ENCODE measurements at places on chromosomes 16 and 17.

DNA sequence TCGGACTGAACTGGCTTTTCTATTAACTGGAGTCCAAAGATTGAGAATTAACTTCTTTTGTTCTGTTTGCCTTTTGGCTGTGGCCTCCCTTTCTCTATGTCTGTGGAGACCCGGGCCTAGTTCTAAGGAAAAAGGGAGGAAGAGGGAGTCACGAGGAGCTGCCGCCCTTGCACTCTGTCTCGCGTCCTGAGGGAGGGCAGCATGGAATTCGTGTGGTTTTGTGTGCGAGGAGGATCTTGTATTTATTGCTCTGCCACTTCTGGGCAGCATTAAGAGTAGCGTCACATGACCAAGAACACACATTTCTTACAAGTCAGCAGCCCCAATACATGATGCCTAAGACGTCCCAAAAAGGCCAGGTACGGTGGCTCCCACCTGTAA, 23.6 kb downstream of the METTL22 start:
- no peak for DNase-seq

DNA sequence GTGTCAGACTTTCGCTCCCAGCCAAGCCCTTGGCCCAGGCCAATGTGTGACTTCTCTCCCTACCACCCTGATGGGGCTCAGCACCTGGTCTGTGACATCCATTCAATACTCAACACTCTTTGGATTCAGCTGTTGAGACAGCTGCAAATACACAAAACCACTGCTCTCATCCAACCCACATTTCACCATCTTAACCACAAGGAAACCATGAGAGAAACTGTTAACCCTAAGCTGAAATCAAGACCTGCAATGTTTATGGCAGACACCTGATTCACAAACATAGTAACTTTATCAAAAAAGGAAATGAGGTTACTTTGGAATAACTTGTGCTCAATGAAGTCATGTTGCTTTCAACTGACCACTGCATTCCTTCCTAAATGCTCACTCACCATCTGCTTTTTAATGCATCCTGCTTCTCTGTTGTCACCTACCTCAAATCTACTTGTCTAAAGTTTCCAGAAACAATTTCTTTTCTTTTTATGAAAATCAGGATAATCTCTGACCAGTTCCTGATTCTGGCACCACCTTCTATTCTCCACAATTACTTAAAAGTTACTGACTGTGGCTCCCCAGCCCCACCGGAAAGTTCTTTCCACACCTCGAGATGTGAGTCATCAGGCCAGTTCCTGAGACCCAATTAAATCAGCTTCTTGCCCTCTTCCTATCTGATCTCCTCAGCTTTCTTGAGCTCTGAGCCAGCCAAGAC, 88.2 kb downstream of the NOG start:
- DNase-seq: no peak

DNA sequence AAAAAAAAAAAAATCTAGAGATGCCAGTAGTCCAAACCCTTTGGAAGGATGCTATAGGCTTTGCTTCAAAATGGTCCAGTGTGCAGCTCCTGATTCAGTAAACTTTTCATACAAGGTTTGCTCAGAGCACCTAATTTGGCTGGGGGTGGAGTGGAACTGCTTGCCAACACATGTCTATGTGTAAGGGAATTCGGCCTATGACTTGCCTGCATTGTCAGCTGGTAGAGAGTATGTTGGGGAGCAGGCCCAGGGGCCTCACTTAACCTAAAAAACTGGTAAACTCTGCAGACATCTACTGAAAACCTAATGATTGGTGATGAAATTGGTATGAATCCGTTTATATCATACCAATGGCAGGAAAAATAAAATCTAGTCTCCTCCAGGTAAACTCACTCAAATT, 1.5 kb upstream of the MFSD6L start:
- no peak for DNase-seq

GRCh38 chr16:78097548-78097947, 1.9 kb upstream of the WWOX start:
- no peak for DNase-seq

GRCh38 chr17:75194879-75195278, 10.6 kb upstream of the NUP85 start:
- DNase-seq: no peak

- no peak for DNase-seq
Measured at GRCh38 chr17:40953881-40954280, 12.9 kb downstream of the KRT39 start.

DNA sequence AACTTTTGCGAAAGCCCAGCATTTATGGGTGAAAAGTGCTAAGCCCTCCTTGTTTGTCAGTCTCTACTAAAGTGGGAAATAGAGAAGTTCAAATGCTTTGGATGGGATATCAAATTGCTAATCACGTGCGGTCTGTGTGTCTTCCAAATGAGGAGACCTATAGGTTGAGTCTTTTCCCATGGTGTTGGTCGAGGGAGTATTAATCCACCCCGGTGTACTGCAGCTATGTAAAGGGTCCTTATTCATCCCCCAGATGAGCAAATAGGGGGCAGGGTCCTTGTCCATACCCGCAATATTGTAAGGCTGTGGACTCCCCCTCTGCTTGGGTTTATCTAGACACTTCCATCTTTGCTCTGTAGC, 14.6 kb downstream of the KIAA0513 start:
- no peak for DNase-seq

DNA sequence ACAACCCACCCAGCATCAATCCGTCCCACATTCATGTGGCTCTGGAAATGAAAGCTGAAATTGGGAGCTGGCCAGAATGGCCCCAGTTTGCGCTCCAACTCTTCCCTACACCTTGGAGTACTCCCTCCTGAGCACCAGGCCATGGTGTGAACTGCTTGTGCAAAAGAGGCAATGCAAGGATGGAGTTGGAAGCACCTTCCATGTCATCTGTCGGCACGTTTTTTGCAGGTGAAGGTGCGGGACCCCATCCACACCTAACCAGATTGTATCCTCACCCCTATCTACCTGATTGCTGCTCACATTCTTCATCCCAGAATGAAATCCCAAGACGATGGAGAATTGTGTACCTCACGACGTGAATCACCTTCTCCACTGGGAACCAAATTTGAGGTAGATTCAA, 136.6 kb upstream of the WSB1 start:
- DNase-seq: no peak

DNA sequence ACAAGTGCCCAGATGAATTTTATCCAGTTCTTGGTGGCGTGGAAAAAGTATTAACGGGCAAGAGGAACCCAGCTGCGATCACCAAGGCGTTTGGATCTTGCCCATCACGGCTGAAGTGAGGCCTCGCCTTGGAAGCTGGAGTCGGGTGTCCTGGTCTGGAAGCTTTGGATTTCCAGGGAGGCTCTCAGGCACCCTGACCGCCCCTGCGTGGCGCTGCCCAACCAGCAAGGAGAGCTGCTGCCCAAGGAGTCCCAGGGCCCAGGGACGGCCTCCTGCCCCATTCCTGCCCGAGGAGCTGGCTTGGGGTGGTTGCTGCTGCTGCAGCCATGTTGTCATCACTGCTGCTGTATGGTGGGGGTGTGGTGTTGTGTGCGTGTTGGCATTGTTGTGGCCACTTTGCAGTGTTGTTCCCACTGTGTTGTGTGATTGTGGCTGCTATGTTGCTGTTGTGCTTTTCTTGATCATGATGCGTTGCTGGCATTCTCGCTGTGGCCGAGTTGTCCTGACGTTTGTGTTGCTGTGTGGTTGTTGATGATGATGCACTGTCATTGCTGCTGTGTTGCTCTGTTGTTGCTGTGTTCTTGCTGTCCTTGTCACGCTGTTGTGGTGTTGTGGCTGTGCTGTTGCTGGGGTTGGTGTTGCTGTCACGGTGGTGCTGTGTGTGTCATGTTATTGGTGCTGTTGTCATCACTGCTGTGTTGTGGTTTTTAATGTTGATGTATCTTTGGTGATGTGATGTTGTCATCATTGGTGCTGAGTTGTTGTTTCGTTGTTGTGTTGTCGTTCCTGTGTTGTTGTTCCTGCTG, 318.8 kb downstream of the C16orf95 start:
- DNase-seq: no peak

- no peak for DNase-seq
Measured at GRCh38 chr17:44360144-44360533, 3.5 kb downstream of the FAM171A2 start.

GRCh38 chr17:72135546-72136325, 14.9 kb downstream of the SOX9 start:
- no peak for DNase-seq

GRCh38 chr17:15658296-15658695, 25.8 kb downstream of the TRIM16 start:
- no peak for DNase-seq

DNA sequence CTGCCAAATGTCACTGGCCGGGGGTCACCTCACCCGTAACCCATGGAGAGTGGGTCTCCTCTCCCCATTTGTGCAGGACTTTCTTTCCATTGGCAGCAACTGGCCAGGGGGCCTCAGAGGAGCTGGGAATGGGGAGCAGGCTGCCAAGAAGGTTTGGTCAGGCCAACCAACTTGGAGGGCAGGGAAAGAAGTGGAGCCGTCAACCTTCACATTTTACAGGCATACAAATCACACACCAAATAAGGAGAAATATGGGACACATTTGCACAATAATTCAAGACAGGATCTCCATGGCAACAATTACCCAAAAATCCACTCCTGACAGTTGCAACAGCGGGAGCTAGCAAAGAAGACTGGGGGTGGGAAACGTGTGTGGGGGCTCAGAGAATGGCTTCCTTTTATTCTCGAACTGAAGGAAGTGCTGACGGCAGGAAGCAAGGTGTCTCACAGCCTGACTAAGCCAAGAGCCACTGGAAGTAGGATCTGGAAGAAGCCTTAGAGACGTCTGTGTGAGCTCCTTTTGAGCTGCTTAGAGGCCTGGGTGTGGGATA, 20.9 kb downstream of the RPRML start:
- no peak for DNase-seq

DNA sequence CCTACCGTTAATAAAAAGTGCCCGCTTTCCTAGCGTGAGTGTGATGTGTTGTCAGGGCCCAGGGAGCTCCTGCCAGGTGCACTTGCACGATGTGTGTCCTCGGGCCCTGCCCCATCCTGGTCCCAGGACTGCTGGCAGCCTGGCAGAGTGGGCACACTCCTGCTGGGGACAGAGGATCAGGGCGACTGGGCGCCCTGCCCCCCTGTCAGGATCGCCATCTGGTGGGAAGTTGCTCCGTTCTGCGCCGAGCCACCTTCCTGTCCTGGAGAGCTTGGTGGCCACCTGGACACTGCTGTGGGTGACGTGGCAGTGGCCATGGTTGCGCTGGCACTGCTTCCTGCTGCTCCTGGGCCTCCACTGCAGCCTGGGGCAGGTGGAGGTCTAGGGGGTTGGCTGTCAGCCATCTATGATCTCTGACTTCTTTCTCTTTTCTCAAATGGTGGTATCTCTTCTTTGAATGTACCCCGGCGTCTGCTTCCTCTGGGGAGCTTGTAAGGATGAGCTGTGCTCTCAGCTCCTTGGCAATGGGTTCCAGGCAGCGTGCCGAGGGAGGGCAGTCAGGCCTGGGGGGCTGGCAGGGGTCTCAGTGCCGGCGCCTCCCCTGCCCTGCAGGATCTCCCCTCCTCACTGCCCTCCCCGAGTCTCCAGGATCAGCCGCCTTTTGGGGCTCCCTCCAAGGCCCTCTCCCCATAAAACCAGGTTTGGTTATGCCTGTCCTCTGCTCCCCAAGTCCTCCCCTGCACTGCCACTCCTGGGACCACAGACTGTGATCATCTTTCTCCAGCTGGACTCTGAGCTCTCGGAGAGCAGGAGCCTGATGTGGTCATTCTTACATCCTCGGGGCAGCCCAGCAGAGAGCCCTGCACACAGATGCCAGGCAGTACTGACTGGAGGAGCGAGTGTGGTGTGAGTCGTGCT, 76.9 kb downstream of the AMFR start:
- DNase-seq: no peak

- no peak for DNase-seq
Measured at GRCh38 chr16:82331974-82332750, 162.1 kb upstream of the MPHOSPH6 start.

DNA sequence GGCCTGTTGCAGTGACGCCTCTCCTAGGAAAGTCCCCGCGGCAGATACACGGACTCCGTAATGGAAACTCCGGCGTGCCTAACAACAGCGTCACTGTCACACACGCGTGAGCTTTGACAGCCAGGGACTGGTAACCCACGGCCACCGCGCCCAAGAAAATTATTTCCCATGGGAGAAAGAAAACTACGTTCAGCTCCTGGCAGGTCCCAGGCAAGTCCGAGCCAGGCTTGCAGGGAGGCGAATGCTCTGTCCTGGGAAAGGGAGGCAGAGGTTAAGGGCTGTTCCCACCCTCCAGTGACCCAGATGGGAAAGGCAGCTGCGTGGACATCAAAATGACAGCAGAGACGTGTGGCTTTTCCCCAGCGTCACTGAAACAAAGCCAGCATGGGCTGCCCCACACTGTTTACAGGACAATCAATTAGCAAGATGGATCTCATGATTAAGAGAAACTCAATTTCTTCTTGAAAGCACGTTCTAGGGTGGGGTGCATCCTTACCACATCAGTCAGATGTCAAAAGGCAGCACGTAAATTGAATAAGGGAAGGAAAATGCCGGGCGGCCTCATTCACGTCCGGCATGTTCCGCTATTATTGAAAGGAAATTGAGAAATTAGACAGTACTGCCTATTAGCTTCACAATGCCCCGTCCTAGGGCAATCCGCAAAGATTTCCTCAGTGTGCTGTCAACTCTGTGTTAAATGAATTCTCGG, 82.5 kb downstream of the NXN start:
- DNase-seq: no peak

DNA sequence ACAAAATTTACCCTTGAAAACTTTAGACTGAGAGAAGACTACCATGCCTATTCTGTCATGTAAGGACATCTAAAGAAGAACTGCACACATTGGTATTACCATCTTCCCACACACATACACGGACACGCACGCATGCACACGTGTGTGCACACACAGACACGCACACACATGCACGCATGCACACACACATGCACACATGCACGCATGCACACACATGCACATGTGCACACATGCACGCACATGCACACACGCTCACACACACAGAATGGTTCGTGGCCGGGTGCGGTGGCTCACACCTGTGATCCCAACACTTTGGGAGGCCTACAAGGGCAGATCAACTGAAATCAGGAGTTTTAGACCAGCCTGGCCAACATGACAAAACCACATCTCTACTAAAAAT, 296.9 kb upstream of the HSBP1 start:
- no peak for DNase-seq

DNA sequence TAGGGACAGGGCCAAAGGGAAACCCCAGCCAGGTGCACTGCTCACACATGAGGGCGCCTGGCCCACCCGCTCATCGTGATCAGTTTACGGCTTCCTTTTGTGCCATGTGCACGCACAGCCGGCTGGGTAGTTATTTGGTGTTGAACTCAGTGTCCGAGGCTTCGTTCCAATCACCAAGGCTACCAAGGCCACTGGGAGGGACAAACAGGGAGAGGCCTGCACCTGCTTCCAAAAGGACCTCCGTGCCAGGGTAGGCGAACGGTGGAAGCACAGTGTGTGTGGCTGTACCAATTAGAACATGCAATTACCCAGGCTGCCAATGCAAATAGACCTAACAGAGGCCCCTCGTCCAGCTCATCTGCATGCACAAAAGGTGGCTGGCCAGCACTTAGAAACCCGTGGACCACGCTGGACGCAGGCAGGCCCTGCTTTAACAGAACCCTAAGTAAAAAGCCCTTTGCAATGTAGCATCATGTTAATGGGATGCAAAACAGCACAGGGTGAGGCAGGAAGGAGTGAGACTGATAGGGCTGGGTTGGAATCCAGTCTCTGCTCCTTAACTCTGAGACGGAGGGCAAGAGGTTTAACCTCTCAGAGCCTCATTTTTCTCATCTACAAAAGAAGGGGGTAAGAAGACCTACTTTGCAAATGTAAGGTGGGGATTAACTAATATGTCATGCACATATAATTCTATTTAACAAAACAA, 204.0 kb downstream of the XYLT1 start:
- DNase-seq: no peak

GRCh38 chr16:51557670-51558069, 406.6 kb upstream of the SALL1 start:
- no peak for DNase-seq

GRCh38 chr17:48722201-48722907, at the start of gene PRAC1:
TSS of gene PRAC1 (minus strand) at chr17:48722518. CDS start at chr17:48722392, 126 bp downstream.
- DNase-seq: no peak

Data from central memory CD4-positive, alpha-beta T cell (primary cell).